Tibial nerve (tissue), 4 donors: ENCODE measurements at places on chromosomes 4 and X.

DNA sequence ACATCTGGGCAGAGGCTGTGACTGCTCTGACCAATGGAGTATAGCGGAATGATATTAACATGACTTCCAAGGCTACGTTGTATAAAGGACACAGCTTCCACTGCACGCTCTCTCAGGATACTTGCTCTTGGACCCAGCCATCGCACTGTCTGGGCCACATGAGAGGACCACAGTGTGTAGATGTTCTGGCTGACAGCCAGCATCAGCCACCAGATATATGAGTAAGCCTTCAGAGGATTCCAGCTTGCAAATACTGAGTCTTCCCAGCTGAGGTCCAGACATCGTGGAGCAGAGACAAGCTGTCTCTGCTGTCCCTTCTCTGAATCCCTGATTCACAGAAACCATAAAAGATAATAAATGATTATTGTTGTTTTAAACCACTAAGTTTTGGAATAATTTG lies 146.8 kb upstream of the USP9X start:
- no peaks in the 10 kb centered on the region for H3K27me3 ChIP-seq
- no peak for DNase-seq
- H3K4me1 ChIP-seq: peaks cover 13% of the 10 kb centered on the region
- H3K36me3 ChIP-seq: no peaks in the 10 kb centered on the region
- H3K27ac ChIP-seq: no peak overlapping the region

GRCh38 chr4:89213382-89213701 lies 94.3 kb downstream of the GPRIN3 start:
- H3K4me1 ChIP-seq: no peaks in the 10 kb centered on the region
- H3K27me3 ChIP-seq: no peaks in the 10 kb centered on the region
- no peaks in the 10 kb centered on the region for H3K36me3 ChIP-seq
- no peak overlapping the region for H3K4me3 ChIP-seq
- no peak overlapping the region for H3K27ac ChIP-seq

GRCh38 chr4:131613086-131613823 lies 1535.8 kb upstream of the PCDH10 start:
- H3K4me3 ChIP-seq: no peak overlapping the region
- H3K36me3 ChIP-seq: no peaks in the 10 kb centered on the region
- H3K27me3 ChIP-seq: no peaks in the 10 kb centered on the region
- no peak overlapping the region for H3K27ac ChIP-seq
- H3K4me1 ChIP-seq: no peaks in the 10 kb centered on the region
- no peak for DNase-seq

DNA sequence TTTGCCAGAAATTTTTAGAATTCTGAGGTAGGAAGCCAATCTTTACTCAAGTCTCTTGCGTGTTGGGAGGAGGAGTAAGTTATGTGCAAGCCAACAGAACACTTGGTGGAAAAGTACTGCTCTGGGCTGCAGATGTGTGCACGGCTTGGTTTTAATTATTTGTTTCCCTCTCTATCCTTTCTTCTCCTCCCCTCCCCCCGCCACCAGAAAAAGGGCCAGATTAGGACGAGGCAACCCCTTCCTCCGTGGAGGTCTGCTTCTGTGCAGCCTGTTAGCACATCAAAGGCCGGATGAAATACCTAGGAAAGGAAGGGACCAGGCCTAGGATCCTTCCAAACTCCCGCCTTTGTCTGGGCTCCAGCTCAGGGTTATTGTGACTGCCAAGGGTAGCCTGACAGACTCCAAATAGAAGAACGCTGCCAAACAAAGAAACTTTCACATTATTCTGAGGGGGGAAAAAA lies 1.0 kb upstream of the PGRMC1 start:
- peak overlapping the region; percentile 93 for H3K27ac ChIP-seq
- H3K36me3 ChIP-seq: no peaks in the 10 kb centered on the region
- H3K27me3 ChIP-seq: no peaks in the 10 kb centered on the region
- DNase-seq: no peak
- no peaks in the 10 kb centered on the region for H3K4me1 ChIP-seq

DNA sequence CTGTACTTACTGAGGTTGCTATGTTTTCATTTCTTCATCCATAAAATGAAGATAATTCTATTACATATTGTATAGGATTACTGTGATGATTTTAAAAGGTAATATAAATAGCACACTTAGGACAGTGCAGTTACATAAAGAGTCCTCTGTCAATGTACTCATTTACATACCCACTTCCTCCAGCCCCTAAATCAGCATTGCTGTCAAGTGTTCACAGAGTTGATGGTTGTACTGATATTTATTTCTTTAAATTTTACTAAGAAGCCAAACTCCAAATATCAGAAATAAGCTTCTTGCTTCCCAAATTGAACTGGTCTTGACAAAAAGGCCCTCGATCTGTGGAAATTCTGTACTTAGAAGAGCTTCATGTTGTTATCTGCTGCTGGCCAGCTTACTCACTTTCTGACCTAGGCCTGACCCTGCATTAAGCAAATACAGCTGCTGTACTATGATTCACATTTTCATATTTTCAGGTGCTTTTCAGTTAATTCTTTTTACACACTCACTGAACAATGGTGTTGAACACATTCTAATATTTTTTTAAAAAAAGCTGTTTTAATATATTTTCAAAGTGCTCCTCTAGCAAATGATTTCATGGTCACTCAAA lies 259.6 kb downstream of the UNC5C start:
- no peak overlapping the region for H3K4me3 ChIP-seq
- H3K4me1 ChIP-seq: peaks cover 4% of the 10 kb centered on the region
- no peak for DNase-seq

- H3K27me3 ChIP-seq: no peaks in the 10 kb centered on the region
- H3K4me3 ChIP-seq: no peak overlapping the region
- no peaks in the 10 kb centered on the region for H3K36me3 ChIP-seq
Observed at GRCh38 chr4:144984241-144984640, 113.8 kb downstream of the ANAPC10 start.

GRCh38 chr4:90293320-90293719 lies 166.1 kb downstream of the CCSER1 start:
- no peaks in the 10 kb centered on the region for H3K4me1 ChIP-seq
- no peak overlapping the region for H3K27ac ChIP-seq
- DNase-seq: no peak
- H3K4me3 ChIP-seq: no peak overlapping the region
- no peaks in the 10 kb centered on the region for H3K36me3 ChIP-seq
- no peaks in the 10 kb centered on the region for H3K27me3 ChIP-seq

DNA sequence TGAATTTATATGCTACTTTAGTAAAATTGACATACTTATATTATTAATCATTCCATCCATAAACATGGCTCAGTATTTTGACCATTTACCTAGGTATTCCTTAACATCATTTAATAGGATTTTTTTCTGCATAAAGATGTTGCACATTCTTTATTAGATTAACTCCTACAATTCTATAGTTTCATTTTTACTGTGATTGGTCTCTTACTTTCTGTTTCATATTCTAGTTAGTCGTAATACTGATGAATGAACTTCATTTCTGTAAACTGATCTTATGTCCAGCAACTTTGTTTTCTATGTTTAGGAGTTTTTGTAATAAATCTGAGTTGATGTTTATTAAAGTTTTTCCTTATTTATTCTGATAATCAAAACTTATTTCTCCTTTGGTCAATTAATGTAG lies 278.2 kb upstream of the CXXC4 start:
- H3K36me3 ChIP-seq: no peaks in the 10 kb centered on the region
- no peak overlapping the region for H3K4me3 ChIP-seq
- H3K27me3 ChIP-seq: no peaks in the 10 kb centered on the region
- no peaks in the 10 kb centered on the region for H3K4me1 ChIP-seq

DNA sequence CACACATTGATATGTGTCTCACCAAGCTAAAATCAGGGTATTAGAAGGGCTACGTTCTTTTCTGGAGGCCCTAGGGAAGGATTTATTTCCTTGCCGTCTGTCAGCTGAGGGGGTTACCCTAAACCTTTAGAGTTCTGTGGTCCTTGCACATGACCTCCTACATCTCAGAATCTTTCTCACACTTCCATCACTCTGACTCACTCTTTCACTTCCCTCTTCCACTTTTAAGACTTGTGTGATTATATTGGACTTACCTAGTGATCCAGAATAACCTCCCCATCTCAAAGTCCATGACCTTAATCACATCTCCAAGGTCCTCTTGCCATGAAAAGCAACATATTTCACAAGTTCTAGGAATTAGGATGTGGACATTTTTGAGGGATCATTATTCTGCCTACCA lies 53.6 kb upstream of the FUNDC1 start:
- no peak overlapping the region for H3K4me3 ChIP-seq
- no peaks in the 10 kb centered on the region for H3K4me1 ChIP-seq

GRCh38 chr4:125693228-125693627 lies 378.5 kb downstream of the FAT4 start:
- H3K27ac ChIP-seq: no peak overlapping the region
- no peaks in the 10 kb centered on the region for H3K27me3 ChIP-seq
- no peak overlapping the region for H3K4me3 ChIP-seq
- no peaks in the 10 kb centered on the region for H3K4me1 ChIP-seq
- no peaks in the 10 kb centered on the region for H3K36me3 ChIP-seq

DNA sequence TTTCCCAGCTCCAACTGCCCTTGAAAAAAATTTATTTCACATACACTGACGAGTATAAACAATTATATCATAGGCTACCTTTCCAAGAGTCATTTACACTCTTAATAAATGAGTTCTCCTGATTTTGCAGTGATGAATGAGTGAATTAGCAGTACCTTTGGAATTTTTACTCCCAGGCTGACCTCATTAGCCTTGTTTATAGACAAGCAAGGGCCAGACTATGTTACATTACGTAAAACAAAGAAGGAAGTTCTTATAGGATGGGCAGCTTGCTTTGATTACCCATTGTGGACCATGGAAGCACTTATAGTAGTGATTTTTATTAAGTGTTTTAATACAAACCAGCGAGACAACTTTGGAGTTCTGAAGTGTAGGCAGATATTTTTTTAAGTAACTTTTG lies 112.9 kb upstream of the C1QTNF7 start:
- no peak overlapping the region for H3K27ac ChIP-seq
- H3K4me3 ChIP-seq: no peak overlapping the region
- no peak for DNase-seq
- no peaks in the 10 kb centered on the region for H3K27me3 ChIP-seq
- no peaks in the 10 kb centered on the region for H3K4me1 ChIP-seq

- no peak overlapping the region for H3K27ac ChIP-seq
- no peaks in the 10 kb centered on the region for H3K4me1 ChIP-seq
- no peak overlapping the region for H3K4me3 ChIP-seq
- H3K27me3 ChIP-seq: peaks cover 4% of the 10 kb centered on the region
- no peak for DNase-seq
Observed at GRCh38 chrX:139211568-139212182, 318.9 kb upstream of the F9 start.

GRCh38 chr4:183557611-183558010 lies 52.8 kb downstream of the ING2 start:
- H3K27me3 ChIP-seq: no peaks in the 10 kb centered on the region
- H3K4me1 ChIP-seq: no peaks in the 10 kb centered on the region
- DNase-seq: no peak
- H3K4me3 ChIP-seq: no peak overlapping the region
- H3K27ac ChIP-seq: no peak overlapping the region

DNA sequence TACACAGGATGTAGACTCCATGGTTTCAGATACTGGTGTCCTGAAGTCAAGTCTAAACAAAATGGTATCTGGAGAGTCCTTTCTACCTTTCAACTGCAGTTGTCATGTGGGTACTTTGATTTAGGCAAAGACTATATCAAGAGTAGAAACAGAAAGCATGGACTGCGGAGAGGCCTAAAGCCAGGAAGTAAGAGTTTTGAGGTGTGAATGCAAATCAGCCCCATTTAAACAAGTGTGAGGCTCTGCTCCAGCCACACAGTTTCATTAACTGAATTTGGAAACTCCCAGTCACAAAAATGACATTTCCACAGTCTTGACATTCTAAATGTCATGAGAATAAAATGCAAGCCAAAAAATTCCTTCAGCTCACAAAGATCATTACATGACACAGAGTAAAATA lies 87.2 kb upstream of the MCF2 start:
- DNase-seq: no peak
- H3K27ac ChIP-seq: no peak overlapping the region
- H3K27me3 ChIP-seq: no peaks in the 10 kb centered on the region
- no peaks in the 10 kb centered on the region for H3K36me3 ChIP-seq
- no peaks in the 10 kb centered on the region for H3K4me1 ChIP-seq

- no peak overlapping the region for H3K27ac ChIP-seq
- no peaks in the 10 kb centered on the region for H3K4me1 ChIP-seq
- no peak for DNase-seq
- H3K36me3 ChIP-seq: no peaks in the 10 kb centered on the region
Observed at GRCh38 chrX:129227366-129227765, 295.9 kb downstream of the SMARCA1 start.

- no peak for DNase-seq
- peak overlapping the region; percentile 25 for H3K27ac ChIP-seq
- no peaks in the 10 kb centered on the region for H3K27me3 ChIP-seq
- H3K4me1 ChIP-seq: peaks cover 5% of the 10 kb centered on the region
Observed at GRCh38 chr4:80058740-80059139, 14.3 kb downstream of the ANTXR2 start.
